ENCODE measurements at places on chromosomes 11 and 22.

GRCh38 chr11:130642994-130643393 lies 194.5 kb downstream of the ADAMTS15 start:
- DNase-seq, result no peak

DNA sequence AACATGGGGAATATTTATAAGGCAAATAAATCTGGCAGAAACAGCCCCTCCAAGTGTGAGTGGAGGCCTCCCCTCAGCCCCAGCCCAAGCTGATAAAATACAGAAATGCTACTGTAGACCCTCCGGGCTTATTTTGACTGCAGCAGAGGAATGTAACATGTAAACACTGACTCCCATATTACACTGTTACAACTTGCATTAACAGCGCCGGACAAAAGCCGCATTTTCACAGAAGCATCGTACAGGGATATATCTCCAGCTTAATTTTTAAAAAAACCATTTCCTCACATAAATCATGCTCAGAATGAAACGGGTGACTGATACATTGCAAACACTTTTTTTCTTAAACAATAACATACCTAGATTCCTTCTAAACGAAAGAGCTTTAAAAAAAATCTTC lies 36.6 kb upstream of the COMT start:
- no peak for DNase-seq

DNA sequence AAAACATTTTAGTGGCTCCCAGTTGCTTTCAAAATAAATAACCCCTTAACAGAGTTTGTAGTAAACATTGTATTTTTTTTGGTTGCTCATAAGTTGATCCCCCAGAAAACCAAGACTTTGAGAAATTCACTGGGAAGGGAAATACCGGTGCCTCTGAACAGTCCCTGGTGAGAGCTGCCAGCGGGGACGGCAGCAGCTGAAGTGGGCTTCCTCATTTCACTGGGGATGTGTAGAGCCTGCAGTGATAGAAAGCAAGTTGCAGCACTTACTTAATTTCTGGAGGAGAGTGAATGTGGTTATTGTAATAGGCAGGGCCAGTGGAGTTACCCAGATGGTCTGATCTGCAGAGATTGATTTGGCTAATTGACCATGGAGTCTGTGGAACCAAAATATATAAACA lies 18.6 kb upstream of the MCHR1 start:
- no peak for DNase-seq

GRCh38 chr11:12642040-12642439 lies 32.2 kb upstream of the TEAD1 start:
- DNase-seq, result peak; percentile 15

- no peak for DNase-seq
Observed at GRCh38 chr11:78586452-78587046, 11.9 kb upstream of the NARS2 start.

GRCh38 chr22:17140022-17140421 lies 18.9 kb upstream of the TMEM121B start:
- no peak for DNase-seq

GRCh38 chr11:109275931-109276330 lies 146.1 kb upstream of the C11orf87 start:
- DNase-seq, result no peak

- DNase-seq, result peak; percentile 75
Observed at GRCh38 chr11:131195661-131196517, 174.5 kb upstream of the NTM start.

GRCh38 chr11:102158164-102158735 lies 48.0 kb downstream of the YAP1 start:
- no peak for DNase-seq

DNA sequence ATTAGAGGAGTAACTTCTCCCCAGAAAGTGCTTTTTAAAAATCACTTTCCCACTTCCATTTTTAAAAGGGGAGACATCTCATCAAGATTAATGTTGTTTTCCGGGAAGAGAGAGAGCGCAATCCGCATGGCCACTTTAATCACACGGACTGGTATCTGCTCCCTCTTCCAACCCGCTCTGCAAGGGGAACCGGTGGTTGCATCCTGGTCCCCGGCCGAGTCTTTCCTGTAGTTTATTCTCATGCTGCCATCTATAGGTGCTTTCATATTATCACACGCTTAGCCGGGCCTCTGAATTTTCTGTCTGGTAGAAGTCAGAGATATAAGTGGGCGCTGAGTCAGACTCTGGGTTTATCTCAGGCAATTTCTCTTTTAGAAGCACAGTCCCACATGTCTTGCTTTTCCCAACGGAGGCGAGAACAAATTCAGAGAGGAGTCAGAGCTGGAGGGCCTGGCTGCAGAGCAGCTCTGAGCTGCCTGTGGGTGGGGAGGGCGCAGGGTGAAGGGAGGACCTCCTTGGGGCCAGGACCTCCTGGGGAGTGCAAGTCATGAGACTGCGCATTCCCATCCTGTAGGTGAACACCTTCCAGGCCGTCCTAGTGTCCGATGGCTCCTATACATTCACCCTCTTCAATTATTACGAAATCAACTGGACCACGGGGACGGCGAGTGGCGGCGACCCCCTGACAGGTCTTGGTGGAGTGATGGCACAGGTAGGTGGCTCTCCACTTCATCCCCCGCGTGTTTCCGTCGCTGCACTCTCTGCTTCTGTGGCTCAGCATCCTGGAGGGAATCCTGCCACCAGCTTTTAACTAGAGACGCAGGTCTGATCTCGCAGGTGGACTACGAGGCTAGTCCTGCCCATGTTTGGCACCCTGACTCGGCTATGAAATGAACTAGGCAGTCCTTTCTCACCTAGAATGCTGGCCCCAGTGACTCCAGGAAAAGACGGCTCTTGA lies 11.7 kb downstream of the TECTA start:
- DNase-seq, result peak; percentile 74

DNA sequence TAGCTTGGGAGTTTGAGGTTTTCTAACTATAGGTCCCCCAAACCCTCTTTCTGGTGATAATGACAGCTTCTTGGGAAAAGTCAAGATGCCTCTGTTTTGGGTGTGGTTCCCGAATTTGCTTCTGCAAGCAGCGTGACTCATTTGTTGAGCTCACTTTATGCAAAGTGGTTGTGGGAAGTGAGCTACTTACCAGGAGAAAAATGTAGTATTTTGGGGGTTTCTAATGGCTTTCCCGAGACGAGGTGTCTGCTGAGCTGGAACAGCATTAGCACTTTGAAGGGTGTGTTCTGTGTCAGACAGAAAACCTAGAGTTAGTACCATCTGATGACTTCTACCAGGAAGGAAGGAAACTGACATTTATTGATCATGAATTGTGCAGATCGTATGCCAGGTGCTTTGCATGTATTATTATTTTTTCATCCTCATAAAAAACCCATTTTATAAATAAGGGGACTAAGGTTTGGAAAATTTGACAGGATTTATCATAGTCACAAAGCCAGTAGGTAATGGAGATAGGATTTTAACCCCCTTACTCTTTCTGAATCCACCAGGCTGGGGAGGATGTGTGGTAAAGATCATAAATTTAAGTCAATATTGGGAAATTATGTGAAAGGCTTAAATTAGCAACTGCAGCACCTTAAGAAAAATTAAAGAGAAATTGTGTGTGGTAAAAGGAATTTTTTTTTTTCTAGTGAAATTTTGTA lies 108.8 kb upstream of the CD44 start:
- peak; percentile 85 for DNase-seq

DNA sequence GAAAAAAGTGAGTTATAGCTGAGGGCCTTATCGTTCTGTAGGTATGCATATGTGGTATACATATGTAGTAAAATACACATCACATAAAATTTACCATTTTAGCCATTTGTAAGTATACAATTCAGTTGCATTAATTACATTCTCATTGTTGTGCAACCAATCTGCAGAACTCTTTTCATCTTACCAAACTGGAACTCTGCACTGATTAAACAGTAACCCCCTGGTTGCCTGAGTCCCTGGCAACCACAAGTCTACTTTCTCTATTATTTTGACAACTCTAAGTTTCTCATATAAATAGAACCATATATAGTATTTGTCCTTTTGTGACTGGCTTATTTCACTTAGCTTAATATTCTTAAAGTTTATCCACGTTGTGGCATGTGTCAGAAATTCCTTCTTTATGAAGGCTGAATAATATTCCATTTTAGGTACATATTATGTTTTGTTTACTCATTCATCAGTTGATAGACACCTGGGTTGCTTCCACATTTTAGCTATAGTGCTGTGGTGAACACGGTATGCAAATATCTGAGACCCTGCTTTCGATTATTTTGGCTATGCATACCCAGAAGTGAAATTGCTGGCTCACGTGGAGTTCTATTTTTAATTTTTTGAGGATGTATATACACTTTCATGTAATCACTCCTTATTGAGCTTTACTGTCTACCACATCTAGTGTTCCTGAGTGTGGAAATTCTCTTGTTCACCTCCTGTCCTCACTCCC lies 1.6 kb upstream of the DDX10 start:
- no peak for DNase-seq

- DNase-seq, result no peak
Observed at GRCh38 chr11:85044911-85045310, 582.2 kb downstream of the DLG2 start.

DNA sequence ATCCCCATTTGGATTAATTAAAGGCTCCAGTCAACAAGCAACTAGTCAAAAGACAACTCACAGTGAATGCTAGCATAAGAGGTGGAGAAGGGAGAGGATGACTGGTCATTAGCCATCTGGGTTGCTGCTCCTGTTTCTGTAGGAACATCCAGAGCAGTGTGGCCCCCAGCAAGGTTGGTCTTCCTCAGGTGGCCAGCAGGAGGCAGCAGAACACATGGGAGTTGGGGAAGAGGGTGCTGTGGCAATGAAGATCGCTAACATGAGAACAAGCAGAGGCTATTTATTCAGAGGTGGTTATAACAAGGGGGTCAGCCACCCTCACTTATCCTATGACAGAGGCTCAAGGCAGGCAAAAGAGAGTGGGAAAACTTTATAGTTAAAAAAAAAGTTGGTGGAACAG lies 21.3 kb downstream of the IZUMO1R start:
- DNase-seq, result peak; percentile 9

DNA sequence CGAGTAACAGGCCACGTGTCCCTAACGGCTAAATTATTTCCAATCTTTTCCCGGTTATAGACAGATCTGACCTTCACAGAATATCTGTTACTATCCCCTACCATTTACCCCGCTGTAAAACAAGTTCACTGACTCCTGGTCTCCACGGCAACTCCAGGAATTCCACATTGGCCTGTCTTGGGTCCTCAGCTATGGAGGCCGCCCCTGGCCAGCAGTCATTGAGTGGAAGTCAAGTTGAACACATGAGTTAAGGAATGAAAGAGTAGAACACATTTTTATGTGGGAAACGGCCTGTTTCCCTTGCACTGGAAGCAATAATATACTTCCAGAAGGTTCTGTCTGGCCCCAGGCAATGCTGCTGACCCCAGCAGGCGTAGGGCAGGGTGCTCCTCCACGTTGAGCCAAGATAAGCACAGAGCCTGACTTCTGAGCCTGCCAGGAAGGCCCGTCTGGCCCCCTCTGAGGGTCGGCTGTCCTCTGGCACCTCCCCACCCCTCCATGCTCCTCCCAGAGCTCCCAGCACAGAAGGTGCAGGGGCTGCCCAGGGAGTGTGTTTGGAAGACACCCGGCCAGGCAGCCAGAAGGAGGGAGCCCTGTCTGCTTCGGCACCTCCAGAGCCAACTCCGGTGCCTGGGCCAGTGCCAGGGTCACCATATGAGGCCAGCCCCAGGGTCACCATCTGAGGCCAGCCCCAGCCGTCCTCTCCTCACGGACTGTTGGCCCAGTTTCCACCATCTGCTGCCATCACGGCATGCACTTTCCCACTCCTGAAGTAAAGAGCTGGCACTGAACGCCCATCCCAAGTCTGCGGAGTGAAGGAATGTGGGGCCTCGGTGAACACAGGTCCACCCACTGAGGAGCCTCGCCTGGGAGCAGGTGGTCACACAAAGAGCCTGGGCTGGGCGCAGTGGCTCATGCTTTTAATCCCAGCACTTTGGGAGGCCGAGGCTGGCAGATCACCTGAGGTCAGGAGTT lies 813.2 kb downstream of the BRD1 start:
- no peak for DNase-seq

GRCh38 chr11:70694371-70694770 lies 296.0 kb downstream of the CTTN start:
- no peak for DNase-seq

- DNase-seq, result no peak
Observed at GRCh38 chr11:86547727-86548126, 124.7 kb downstream of the ME3 start.

GRCh38 chr11:123392431-123392830 lies 37.6 kb upstream of the GRAMD1B start:
- DNase-seq, result no peak

- no peak for DNase-seq
Observed at GRCh38 chr11:35968386-35969088, 24.7 kb downstream of the LDLRAD3 start.

DNA sequence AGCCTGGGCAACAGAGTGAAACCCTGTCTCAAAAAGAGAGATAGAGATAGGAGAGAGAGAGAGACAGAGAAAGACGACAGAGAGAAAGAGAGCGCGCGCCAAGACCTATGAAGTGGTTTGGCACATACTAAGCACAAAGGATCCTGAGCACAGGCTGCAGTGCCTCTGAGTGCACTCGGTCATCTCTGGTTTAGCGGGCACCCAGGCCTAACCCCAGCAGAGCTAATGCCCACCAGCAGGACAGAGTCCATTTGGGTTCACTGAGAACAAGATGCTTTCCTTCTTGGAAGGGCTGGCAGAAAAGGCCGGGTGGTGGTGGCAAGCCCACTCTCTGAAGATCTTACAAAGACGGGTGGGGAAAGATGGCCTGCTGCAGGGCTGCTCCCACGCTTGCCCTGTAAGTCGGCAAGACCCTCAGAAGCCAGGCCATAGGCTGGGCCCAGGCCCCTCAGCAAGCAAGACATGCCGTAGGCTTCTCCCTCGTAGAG lies 3.3 kb downstream of the SCARF2 start:
- no peak for DNase-seq

DNA sequence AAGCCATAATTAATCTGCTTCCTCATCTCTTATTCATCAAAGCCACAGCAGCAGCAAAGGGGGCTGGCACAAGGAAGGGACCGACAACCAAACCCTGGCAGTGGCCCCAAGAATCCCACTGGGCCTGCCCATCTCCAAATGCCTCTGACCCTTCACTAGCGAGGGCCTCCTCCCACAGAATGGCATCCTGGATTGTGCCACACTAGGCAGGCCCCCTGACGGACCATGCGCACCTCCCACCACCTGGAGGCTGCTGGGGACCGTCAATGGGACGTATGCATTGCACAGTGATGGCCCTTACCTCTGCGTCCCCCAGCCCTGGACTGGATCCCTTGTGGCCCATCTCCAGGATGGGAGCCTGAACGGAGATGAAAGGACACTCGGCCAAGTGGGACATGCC lies 4.1 kb upstream of the RTN4R start:
- no peak for DNase-seq

DNA sequence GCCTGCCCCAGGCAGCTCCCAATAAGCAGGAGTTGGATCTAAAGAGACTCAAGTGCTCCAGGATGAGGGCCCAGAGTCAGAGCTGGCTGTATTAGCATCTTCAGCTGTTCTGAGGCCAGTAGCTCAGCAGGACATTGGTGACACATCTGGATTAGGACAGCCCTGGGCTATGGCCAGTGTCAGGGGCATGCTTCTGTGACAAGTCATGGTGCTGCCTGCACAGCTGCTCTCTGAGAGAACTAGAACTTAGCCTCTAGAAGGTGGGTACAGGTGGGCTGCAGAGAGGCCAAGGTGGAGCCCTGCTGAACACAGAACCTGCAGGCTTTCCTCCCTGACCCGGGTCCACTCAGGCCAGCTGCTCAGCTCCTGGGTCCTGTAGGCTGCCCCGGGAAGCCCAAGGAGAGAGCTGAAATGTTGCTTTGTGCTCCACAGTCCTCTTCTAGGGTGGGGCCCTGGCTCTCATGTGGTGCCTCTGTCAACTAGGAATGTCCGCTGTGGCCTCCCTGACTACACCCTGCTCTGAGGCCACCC lies 426.9 kb downstream of the SOX6 start:
- DNase-seq, result no peak

Data from Daoy (cell line).